Upper lobe of left lung (tissue), 6 donors: ENCODE measurements at places on chromosomes 2 and 18.

DNA sequence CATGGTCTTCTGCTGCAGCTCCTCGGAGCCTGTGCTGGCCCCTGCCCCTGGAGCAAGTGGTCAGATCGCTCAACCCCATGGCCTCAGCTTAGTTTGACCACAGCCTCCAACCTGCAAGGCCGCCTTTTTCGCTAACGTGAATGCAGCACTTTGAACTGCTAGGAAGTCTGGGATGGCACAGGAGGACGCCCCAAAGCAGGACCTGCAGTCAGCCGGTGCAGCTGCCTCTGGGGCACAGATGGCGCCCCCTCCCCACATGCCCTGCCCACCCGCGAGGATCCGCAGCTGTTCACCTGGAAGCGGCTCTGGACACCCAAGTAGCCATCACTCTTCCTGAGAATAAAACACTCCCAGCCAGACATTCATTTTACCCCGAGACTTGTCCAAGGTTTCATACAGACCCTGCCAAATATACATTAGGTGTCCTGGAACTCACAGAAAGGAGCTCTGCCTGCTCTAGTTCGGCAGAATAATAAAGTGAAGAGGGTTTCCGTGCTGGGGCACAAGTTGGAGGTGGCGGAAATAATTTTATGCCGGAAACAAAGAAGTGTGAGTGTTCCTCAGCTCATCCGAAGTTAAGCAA is 510.1 kb downstream of the EIPR1 start:
- H3K4me3 ChIP-seq: no peak overlapping the region
- H3K27ac ChIP-seq: no peak overlapping the region
- no peaks in the 10 kb centered on the region for H3K27me3 ChIP-seq
- no peaks in the 10 kb centered on the region for H3K4me1 ChIP-seq
- no peaks in the 10 kb centered on the region for H3K36me3 ChIP-seq

GRCh38 chr2:181984814-181985631 is 630 bp upstream of the PPP1R1C start:
- no peaks in the 10 kb centered on the region for H3K27me3 ChIP-seq
- H3K36me3 ChIP-seq: no peaks in the 10 kb centered on the region
- no peak for DNase-seq
- H3K4me3 ChIP-seq: no peak overlapping the region
- H3K27ac ChIP-seq: no peak overlapping the region
- no peaks in the 10 kb centered on the region for H3K4me1 ChIP-seq

GRCh38 chr2:203797276-203797675 is 70.3 kb upstream of the CTLA4 start:
- H3K4me3 ChIP-seq: no peak overlapping the region
- H3K27me3 ChIP-seq: no peaks in the 10 kb centered on the region
- no peaks in the 10 kb centered on the region for H3K36me3 ChIP-seq
- no peak overlapping the region for H3K27ac ChIP-seq
- no peak for DNase-seq
- peaks cover under 1% of the 10 kb centered on the region for H3K4me1 ChIP-seq

DNA sequence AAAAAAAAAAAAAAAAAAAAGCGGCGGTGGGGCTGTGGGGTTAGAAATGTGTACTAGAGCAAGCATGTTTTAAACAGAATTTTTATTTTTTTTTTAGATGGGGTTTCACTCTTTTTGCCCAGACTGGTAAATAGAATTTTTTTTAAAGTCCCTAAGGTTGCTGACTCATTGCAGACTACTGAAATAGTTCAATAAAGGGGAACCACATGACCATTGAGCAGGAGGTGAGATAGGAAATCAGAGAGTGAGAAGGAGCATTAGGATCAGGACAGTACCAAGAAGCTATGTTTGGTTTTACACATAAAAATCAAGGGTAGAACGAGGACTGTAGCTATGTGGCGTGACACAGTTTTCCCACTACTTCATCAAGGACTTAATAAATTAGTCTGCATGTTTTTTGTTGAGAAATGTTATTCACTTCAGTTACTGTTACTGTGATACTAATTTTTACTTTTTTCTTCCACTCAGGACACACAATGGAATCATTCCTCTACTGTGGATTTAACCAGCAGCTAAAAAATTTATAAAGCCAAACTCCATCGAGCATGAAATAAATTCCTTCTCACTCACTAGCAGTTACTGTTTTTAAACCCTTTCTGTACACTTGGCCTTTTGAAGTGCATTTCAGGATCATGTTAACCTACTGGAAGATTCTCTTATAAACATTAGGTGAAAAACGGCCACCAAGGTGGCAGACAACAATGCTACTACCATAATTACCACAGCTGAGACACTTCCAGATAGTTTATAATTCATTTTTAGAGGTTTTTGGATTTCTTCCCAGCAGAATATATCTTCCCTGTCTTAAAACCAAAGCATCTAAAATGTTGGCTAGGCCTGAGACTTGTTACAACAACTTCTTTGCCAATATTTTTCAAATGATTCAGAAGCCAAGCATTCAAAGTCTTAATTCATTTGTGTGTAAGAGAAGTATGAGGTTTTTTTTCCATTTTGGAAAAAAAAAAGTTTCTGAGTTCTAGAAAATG is 33.2 kb downstream of the LAMA1 start:
- H3K36me3 ChIP-seq: no peaks in the 10 kb centered on the region
- no peaks in the 10 kb centered on the region for H3K4me1 ChIP-seq
- H3K27me3 ChIP-seq: no peaks in the 10 kb centered on the region
- H3K27ac ChIP-seq: no peak overlapping the region
- DNase-seq: no peak

DNA sequence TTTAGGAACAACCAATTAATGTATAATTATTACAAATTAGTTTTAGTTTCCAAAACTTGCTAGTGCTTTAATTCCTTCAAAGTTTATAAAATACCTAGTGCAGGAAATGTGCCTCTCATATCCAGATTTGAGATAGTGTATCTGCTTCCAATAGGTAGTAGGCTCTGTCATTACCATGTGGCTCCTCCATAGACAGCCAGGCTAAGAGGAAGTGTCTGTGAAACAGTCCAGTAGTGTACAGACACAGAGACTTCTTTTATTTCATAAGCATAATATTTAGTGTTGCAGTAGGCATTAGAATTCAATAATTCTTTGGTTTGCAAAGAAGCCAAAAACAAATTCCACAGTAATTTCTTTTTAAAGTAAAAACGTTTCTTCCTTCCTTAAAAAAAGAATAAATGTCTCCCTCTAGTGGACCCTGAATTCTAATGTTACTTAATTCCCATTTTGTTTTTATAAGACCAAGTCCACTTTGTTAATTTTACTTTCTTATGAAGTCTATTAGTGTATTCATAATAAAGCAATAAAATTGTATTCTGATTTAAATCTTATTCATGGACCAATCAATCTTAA is 101.2 kb downstream of the NEB start:
- H3K27ac ChIP-seq: no peak overlapping the region
- H3K4me1 ChIP-seq: peaks cover 12% of the 10 kb centered on the region
- no peaks in the 10 kb centered on the region for H3K27me3 ChIP-seq
- no peak for DNase-seq
- H3K36me3 ChIP-seq: no peaks in the 10 kb centered on the region
- no peak overlapping the region for H3K4me3 ChIP-seq

GRCh38 chr2:54871457-54872107 is 148.1 kb downstream of the EML6 start:
- no peak overlapping the region for H3K27ac ChIP-seq
- no peaks in the 10 kb centered on the region for H3K27me3 ChIP-seq
- H3K4me1 ChIP-seq: no peaks in the 10 kb centered on the region
- H3K4me3 ChIP-seq: no peak overlapping the region

- no peaks in the 10 kb centered on the region for H3K4me1 ChIP-seq
- no peaks in the 10 kb centered on the region for H3K36me3 ChIP-seq
- H3K27me3 ChIP-seq: no peaks in the 10 kb centered on the region
- no peak for DNase-seq
- no peak overlapping the region for H3K4me3 ChIP-seq
Measured at GRCh38 chr18:52570975-52571374, 231.0 kb downstream of the DCC start.

- no peak overlapping the region for H3K4me3 ChIP-seq
- H3K4me1 ChIP-seq: no peaks in the 10 kb centered on the region
- H3K27ac ChIP-seq: no peak overlapping the region
- DNase-seq: no peak
Measured at GRCh38 chr2:204950695-204951346, 405.5 kb downstream of the PARD3B start.

- no peak overlapping the region for H3K27ac ChIP-seq
- no peaks in the 10 kb centered on the region for H3K36me3 ChIP-seq
- H3K4me1 ChIP-seq: no peaks in the 10 kb centered on the region
- DNase-seq: no peak
- no peak overlapping the region for H3K4me3 ChIP-seq
Measured at GRCh38 chr2:106816974-106817373, 69.0 kb downstream of the ST6GAL2 start.

DNA sequence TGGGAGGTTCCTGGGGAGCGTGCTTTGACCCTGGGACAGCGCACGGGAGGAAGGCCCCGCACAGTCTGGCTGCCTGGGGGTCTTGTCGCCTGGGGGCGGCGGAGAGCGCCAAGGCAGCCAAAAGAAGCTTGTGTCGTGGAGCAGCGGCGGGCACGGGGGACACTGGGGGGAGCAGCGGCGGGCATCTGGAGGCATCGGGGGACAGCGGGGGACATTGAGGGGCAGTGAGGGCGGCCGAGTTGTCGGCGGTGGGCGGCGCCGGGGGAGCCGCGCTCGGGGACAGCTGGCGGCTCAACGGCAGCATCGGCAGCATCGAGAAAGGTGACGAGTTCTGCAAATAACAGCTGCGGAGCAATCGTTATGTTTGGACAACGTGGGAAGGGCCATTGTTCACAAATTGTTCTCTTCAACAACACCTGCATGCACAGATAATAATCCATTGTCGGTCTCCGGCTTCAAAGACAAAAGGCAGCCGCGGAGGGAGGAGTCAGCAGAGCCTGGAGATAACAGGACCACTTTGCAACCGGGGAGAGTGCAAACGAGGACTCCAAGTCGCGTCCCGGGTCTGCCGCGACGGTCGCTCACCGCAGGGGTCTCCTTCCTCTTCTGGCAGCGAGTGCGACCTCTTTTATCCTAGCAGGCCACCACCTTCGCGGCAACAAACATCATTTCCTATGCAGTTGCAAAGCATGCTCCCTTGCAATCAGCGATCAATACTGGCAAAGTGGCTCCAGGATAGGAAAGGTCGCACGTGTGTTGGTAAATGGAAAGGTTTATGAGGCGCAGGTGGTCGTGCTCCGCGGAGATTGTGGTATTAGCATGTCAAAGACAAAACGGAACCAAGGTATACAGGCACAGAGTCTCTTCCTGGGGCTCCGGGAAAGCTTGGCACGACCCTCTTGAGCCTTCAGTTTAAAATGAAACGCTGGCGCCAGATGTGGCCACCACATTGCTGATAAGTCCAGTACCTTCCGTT is 132.3 kb upstream of the DLX2 start:
- no peak overlapping the region for H3K27ac ChIP-seq
- H3K27me3 ChIP-seq: no peaks in the 10 kb centered on the region
- no peaks in the 10 kb centered on the region for H3K36me3 ChIP-seq
- H3K4me1 ChIP-seq: peaks cover 13% of the 10 kb centered on the region

DNA sequence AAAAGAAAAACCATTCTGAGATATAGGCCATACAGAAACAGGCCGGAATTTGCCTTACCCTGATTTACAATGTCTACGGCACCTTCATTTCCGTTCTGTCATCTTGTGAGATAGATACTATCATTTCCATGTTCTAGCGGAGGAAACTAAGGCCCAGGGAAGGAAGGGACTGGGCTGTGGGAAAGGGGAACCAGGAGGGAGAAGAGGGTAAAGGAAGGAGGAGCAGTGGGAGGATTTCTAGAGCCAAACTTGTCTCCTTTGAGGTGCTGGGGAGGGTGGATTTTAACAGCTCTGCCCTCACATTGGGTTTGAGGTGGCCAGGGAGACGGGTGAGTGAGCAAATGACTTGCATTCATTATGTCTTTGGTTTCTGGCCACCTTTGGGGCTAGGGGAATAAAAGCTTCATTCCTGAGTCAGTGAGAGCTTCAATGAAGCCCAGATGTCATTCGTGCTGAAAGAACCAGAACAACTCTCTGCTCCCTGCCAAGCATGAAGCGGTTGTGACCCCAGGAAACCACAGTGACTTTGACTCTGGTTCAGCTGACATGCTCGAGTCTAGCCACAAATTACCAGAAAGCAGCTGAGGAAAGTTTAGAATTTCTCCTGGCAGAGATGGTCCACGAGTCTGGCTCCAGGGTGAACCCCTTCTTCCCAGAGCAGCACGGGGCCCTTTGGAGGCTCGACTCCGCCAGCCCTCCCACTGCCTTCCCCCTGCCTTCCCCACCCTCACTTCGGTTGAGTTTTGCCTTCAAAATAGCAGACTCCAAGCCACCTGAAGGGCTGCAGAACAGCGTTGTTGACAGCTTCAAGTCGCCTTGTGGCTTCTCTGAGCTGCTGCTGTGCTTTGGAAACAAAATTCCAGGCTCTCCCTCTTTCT is 3.8 kb downstream of the ACTG2 start:
- DNase-seq: no peak
- no peaks in the 10 kb centered on the region for H3K4me1 ChIP-seq
- H3K27ac ChIP-seq: peak overlapping the region; percentile 13
- H3K36me3 ChIP-seq: no peaks in the 10 kb centered on the region

- no peak overlapping the region for H3K27ac ChIP-seq
- H3K36me3 ChIP-seq: no peaks in the 10 kb centered on the region
- no peak overlapping the region for H3K4me3 ChIP-seq
- H3K27me3 ChIP-seq: no peaks in the 10 kb centered on the region
Measured at GRCh38 chr2:64234150-64234549, 89.9 kb upstream of the PELI1 start.

DNA sequence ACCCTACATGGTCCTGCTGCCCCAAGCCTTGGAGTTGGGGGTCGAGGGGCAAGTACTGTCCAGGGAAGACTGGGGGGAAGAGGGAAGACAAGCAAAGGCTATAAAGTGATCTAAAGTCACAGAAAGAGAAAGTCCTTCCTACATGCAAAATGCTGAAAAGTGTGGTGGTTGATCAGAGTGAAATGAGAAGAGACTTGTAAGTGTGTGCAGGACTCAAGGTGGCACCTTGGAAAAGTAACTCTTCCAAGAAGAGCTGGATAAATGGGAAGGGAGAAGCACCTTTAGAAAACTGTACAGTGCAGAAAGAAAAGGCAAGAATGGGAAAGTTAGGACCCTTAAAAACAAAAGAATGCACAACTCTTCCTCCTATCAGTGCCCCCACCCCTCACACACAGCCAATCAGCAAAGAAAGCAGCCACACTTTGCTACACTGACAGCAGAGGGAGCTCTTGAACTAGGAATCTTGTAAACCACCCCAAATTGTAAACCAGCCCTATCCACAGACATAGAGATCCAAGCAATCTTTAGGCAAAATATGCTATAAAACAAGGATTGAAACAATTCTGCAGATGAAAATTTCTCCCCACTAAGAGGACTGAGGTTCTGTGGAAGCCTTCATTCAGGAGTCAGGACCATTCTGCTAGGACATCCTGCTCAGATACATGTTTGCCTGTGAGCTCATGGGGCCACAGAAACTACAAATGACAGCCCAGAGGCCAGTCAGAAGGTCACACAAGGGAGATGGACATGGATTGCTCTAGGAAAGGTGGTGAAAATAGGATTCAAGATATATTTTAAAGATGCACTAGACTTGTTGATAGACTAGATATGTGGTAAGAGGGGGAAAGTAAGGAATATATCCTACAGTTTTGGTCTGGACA is 146.4 kb downstream of the FTCDNL1 start:
- no peaks in the 10 kb centered on the region for H3K36me3 ChIP-seq
- no peaks in the 10 kb centered on the region for H3K27me3 ChIP-seq
- H3K4me3 ChIP-seq: no peak overlapping the region
- H3K4me1 ChIP-seq: no peaks in the 10 kb centered on the region
